DMS53 (cell line): ENCODE measurements at places on chromosomes 13 and 19.

DNA sequence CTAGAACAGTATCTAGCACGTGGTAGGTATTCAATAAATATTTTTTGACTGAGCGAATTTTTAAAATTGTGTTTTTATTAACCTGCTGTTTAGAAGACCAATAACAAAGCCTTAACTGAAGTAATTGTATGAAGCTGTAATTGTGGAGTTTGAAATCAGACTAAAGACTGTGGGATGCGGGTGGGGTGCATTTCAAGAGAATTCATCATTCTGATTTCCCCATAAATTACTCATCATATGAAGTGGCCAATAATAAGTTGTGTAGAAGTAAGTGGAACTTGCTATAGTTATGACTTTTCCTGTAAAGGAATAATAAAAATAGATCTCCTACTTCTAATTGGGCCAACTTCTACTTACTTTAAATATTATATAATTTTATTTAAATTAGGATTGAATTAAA lies 449.3 kb downstream of the PCDH9 start:
- no peak for DNase-seq

DNA sequence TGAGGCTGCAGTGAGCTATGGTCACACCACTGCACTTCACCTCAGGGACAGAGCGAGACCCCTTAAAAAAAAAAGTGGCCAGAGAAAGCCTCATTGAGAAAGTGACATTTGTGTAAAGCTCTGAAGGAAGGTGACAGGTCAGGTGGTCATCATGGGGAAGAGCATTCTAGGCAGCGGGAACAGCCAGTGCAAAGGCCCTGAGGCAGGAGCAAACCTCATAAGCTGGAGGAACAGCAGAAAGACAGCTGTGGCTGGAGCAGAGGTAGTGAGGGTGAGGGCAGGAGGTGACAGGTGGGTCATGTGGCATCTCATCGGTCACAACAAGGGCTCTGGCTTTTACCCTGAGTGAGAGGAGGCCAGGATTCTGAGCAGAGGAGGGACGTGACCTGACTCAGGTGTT lies 64.4 kb downstream of the RYR1 start:
- DNase-seq, result no peak

- no peak for DNase-seq
Observed at GRCh38 chr13:111915104-111915551, 151.8 kb upstream of the SOX1 start.

DNA sequence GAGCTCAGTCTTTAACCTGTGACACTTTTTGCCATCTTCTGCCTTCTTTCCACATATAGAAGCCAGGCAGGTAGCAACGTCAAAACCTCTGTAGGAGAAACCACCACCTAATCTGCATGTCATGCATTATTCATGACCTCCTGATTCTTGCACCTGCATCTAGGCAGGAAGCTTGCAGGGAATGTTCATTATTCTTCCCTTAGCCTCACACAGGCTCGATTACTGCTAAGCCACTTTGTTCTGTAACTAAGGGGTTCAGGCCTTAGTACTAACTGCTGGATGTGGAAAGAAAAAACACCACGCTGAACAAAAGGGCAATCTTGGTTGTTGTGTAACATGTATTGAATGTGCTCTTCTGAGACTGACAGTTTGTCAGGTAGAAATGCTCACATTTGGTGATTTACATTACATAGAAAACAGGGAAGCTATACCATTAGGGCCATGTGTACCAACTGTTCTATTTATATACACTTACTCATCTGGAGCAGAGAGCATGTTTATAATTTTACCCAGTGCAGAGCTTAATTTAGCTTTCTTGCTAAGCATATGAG lies 366.9 kb downstream of the KLF12 start:
- DNase-seq, result no peak

DNA sequence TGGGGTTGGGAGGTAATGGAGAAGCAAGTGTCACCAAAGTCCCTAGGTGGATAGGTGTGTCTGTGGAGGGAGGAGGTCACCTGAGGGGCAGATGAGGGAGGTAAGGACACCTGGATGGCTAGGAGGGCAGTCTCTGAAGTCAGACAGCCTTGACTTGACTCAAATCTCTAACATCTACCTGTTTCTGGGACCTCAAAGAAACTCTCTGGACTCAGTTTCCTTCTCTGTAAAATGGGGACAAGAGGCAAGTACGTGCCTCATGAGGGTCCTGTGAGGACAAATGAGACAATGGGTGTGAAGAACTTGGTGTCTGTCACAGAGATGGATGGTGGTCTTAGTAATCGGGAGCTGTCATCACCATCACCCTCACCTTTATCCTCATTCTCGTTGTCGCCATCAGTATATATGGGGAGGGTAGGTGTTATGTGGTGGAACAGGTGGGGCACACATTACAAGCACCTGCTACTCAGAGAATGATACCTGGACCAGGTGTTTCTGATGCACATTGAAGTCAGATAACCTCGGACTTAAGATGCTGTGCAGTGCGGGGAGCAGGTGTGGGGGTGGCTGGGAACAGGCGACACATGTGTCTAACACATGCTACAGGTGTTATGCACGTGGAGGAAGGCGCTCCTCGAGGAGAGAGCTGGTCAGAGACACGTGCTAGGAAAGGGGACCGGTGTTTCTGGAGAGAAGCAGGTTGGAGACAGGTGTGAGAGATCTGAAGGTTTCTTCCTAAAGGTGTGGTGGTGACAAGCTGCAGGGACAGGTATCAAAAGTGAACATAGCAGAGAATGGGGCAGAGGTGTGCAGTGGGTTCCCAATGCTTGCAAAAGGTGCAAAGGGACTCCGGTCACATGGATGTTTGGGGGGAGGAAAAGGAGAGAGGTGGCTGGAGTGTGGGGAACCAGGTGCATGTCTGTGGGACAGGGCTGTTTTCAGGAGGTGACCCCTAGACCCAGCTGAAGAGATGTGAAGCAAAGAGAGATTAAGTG lies 3.8 kb downstream of the ERFL start:
- peak; percentile 59 for DNase-seq

GRCh38 chr19:39481229-39481545 lies 549 bp downstream of the TIMM50 start:
- no peak for DNase-seq

GRCh38 chr13:106274551-106275203 lies 260.8 kb downstream of the EFNB2 start:
- peak; percentile 1 for DNase-seq

GRCh38 chr13:84870190-84870589 lies 929.0 kb downstream of the SLITRK6 start:
- no peak for DNase-seq

- DNase-seq, result peak; percentile 69
Observed at GRCh38 chr13:34357435-34358232, 539.7 kb downstream of the RFC3 start.

DNA sequence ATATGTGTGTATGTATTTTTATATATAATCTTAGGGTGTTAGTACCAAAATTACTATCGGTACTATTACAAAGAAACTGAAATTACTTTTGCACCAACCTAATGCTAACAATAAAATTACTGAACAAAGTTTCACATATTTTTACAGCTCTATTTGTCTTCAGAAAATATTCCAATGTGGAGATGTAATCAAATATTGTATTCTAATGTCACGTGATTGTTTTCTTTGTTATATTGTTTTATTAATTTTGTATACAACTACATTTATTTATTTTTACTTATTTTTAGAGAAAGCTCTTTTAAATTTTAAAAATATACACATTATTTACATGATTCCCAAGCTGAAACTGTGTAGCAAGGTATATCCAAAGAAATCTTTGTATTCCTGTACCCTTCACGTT lies 227.1 kb upstream of the KLF12 start:
- no peak for DNase-seq

GRCh38 chr19:18649371-18650020 lies 12.7 kb downstream of the KLHL26 start:
- DNase-seq, result no peak

GRCh38 chr13:44817131-44817671 lies 172.1 kb downstream of the NUFIP1 start:
- DNase-seq, result peak; percentile 2

GRCh38 chr19:54029930-54030490 lies 33.7 kb downstream of the VSTM1 start:
- peak; percentile 56 for DNase-seq

DNA sequence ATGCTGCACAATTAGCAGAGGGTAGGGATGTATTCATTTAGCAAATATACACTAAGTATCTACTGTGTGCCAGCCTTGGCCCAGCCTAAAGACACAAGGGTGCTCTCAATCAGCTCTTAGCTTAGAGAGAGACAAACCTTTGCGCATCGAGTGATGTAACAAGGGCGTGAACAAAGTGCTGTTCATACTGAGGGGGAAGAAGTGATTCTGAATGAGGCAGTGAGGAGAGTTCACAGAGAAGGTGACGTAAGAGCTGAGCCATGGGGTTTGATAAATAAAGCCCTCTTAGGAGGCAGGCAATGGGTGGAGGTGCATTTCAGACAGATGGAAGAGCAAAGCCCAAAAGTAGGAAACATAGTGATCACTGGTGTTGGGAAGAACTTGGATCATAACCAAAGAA lies 68.5 kb downstream of the FLT1 start:
- peak; percentile 88 for DNase-seq

- DNase-seq, result no peak
Observed at GRCh38 chr13:46860722-46861121, 36.1 kb downstream of the HTR2A start.

- DNase-seq, result no peak
Observed at GRCh38 chr13:51848674-51849073, 3.7 kb upstream of the TMEM272 start.

DNA sequence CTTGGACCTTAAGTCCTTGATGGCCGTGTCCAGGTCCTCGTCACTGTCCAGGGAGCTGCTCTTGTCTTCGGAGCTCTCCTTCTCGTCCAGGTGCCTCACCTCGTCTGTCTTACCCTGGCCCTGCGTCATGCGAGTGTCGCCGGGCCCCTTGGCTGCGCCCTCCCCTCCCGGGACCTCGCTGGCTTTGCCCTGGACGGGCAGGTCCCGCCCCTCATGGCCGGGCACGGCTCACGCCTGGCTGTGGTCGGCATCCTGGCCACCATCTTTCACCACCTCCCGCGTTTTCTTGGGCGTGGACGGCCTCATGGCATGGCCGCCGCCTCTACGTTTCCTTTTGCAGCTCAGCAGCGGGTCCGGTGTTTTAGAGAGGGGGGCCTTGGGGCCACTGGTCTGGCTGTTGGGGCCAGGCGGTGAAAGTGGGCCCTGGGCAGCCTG lies 14.8 kb downstream of the RB1 start:
- no peak for DNase-seq

GRCh38 chr19:44777715-44778347 lies at the start of gene CBLC:
CBLC (plus strand) TSS chr19:44777890; CDS start chr19:44777932, 42 bp downstream.
- DNase-seq, result peak; percentile 97

DNA sequence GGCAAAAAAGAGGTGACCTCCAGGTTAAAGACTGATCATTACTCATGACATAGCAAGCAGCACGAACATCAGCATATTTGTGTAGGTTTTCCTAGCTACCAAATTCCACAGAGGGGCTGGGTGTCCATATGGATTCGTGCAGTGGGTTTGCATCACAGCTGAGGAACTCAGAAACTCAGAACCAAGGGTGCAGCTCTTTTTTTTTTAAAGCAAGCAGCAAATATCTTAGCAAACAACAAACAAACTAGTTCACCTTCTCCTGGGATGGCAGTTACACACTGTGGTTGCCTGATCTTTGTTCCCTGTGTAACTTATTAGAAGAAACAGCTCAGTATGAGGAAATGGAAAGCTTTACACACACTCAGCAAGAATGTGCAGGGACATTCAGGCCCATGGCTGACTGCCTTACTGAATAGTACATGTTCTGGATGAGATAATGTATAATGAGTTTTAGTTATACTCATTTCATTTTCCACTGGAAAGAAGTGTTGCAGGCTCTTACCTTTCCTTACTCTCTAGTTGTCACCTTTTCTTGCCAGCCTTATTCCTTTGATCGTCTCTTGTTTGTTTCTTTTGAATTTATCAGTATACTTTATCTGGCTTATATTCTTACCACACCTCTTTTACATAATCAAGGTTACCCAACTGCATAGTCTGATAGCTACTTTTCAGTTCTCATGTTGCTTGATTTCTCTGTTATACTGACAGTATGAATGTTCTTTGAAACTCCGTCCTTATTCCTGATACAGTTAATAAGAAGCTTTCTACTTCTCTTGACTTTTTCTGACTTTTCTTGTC lies 4.3 kb downstream of the NDFIP2 start:
- no peak for DNase-seq

DNA sequence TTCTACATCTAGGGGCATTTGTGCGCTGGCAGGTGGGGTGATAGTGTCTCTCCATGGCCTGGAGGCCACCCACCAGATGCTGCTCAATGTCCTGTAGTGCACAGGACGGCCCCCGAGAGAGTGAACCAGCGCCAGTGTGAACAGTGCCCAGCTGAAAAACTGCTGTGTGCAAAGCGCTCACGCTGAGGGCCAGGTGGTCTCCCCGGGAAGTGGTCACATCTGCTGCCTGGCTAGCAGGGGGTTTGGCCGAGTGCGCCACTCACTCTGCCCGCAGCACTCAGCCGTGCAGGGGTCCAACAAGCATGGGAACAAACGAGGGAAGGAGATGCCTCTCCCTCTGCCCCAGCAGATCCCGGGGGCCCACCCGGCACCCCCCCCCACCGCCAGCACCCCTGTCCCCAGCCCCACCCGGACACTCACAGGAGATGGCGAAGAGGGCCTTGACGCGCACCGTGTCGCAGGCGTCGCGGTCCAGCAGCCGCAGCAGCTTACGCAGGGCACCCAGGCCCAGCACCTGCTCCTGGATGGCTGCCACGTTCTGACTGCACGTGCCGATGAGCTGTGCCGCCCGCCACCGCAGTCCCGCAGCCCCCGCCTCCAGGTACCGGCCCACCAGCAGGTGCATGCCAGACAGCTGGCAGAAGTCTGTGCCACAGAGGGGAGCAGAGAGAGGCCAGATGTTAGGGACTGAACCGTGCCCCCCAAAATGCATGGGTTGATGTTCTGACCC lies 5.8 kb downstream of the HSPBP1 start:
- DNase-seq, result no peak

DNA sequence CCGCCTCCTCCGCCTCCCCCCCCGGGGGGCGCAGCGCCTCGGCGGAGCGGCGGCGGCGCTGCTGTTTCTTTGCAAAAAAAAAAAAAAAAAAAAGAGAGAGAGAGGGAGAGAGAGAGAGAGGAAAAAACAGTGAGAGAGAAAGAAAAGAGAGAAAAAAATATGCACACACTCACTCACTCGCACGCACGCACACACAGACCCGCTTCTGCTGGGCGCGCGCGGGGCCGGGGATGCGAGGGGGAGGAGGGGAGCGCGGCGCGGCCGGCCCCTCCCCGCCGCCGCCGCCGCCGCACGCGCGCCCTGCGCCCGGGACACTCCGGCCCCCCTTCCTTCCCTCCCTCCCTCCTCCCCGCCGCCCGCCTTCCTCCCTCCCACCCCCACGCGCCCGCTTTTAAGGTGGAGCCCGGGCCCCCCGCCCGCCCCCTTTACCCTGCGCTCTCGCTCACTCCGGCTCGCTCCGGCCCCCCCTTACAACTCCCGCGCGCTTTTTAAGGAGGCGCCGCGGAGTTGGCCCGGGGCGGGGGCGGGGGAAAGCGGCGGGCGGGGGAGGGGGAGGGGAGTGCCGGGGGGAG lies at the start of gene SAMD1:
TSS of gene SAMD1 (minus strand) at position 243 of the 572 bp plus-strand sequence.
- peak; percentile 94 for DNase-seq
